Bronchial epithelial cell (primary cell): ENCODE measurements at places on chromosomes 7 and 10.

DNA sequence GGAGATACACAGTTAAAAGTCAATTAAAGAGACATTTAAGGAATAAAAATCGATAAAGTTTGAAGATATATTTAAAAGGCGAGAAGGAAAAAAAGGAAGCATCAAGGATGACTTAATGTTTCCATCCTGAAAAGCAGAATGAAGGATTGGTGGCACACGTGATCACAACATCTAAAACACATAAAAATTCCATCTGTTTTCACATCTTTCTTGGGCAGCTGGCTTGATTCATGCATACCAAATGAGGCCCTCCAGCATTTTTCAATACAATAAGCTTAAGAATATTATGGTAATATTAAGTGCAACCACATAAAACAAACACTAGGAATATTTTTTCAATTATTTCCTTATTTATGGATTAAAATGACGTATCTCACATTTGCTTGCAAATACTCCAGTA, 112.6 kb downstream of the TPK1 start:
- no peak for DNase-seq

DNA sequence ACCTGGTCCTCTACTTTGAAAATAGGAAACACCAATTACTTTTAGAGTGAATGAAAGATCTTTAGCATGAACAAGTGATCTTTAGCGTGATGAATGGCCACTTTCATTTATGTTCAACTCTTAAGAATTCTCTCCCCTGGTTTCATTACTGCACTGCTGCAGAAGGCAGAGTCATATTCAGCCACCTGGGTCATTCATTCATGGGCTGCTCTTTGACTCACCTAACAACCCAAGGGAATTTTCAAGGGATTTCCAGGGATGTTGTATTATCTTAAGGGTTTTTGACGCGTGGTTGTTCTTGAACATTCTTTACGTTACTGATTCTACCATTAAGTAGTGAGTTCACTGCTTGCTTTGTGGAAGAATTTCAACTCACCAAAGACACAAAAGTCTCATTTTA, 87.3 kb upstream of the STK17A start:
- no peak for DNase-seq

GRCh38 chr7:95245828-95246500, 78.4 kb downstream of the PON1 start:
- no peak for DNase-seq

- DNase-seq = peak; percentile 95
Observed at GRCh38 chr7:92645114-92646061, 55.2 kb upstream of the FAM133B start.

DNA sequence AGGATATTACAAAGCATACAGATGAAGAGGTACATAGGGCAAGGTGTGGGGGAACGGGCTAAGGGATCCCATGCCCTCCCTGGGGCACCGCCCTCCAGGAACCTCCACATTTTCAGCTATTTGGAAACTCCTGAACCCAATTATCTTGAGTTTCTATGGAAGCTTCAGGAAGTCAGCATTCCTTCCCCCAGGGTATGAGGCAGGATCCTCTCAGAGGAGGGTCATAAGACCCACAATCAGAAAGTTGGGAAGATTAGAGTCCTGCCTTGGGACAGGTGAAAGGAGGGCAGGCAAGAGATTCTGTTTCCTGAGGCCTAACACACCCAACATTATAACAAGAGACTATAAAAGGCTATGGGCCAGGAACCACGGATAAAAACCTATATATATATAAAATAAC, 98.0 kb downstream of the RALA start:
- DNase-seq = no peak

- no peak for DNase-seq
Observed at GRCh38 chr7:45525057-45525456, 49.1 kb upstream of the ADCY1 start.

DNA sequence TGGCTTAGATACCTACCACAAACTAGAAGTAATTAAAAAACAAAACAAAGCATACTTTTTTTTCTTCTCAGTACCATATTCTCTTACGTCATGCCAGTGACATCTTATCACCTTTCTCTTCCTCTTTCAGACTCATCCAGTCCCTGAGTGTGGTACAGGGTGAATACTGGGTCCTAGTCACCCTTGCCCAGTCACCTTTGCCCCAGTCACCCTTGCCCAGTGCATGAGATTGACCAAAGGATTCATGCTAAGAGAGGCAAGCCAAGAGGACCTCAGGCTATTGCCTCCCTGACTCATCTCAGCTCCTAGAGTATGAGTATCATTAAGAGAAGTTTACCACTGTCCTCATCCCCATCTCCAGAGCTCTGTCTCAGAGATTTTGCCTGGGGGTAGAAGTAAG, 10.0 kb upstream of the TSPAN12 start:
- peak; percentile 38 for DNase-seq

- DNase-seq = no peak
Observed at GRCh38 chr10:44205067-44205466, 179.8 kb downstream of the CXCL12 start.

DNA sequence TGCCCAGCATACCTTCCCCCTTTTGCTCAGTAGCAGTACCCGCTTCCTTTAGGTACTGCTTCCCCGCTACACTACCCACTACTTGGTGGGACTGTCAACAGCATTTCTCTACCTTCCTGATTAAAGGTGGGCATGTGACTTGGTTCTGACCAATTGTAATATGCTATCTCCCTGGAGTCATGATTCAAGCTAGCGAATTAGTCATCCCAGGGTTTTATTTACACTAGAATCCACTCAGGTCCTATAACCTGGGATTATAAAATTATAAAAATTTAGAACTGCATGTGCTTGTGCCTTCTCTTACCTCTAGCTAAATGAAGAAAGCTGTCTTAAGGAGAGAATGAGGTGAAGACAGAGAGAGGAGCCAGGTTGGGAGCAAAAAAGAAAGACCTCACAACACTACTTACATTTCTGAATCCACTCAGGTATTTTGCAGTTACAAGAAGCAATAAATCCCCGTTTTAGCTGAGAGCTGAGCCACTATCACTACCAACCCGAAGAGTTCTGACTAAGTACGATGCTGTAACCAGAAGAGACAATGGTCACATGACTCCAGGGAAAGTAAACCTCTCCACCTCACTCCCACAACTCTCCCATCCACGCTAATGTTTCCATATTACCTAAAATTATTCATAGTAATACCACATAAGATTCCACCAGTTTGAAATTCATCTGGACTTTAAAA, 9.7 kb downstream of the GBX1 start:
- DNase-seq = peak; percentile 92

DNA sequence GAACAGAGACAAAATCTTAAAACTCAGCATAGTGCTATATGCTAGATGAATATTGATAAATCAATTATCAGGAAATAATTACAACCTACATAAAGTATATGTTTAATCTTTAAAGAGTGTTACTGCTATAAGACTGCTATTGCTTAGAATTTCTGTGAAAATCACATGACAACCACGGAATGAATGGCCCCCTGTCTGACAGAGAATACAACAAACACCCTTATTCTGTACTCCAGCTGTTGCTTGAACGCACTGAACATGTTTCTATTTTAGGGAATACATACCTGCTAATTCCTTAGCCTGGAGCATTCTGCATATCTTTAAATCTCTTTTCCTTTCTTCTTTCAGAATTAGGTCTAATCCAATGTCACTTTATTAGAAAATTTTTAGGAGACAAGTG, 452.4 kb upstream of the PHF14 start:
- DNase-seq = no peak
